ENCODE measurements at places on chromosomes 1 and 21. TPM values are rescaled to one million over a fixed set of nuclear protein-coding genes. Genes with fewer than 3 reads are reported as not detected.

The GNG12 gene
- total RNA-seq, result 174 TPM

The TCP10L gene
- not detected for total RNA-seq

The WNT4 gene
- total RNA-seq, result not detected

The ARHGAP29 gene
- total RNA-seq, result 13.6 TPM

The MAGI3 gene
- total RNA-seq, result 7.3 TPM

The KRTAP20-3 gene
- total RNA-seq, result not detected

The DNASE2B gene
- not detected for total RNA-seq

The CFAP45 gene
- total RNA-seq, result 2.2 TPM

The KRTAP12-2 gene
- not detected for total RNA-seq

The MROH9 gene
- not detected for total RNA-seq

The AMY1B gene
- not detected for total RNA-seq

The ARHGEF10L gene
- 3.3 TPM for total RNA-seq

The CELA2B gene
- total RNA-seq, result not detected

The DNAI4 gene
- total RNA-seq, result 6.6 TPM

The GPR3 gene
- 6.4 TPM for total RNA-seq

The ELAPOR1 gene
- total RNA-seq, result 0.29 TPM

The SEC16B gene
- 1.2 TPM for total RNA-seq

The ARHGEF19 gene
- 10.7 TPM for total RNA-seq

The KCNJ15 gene
- total RNA-seq, result 18.9 TPM

The PNRC2 gene
- total RNA-seq, result 111 TPM

The BARHL2 gene
- not detected for total RNA-seq

The MYOG gene
- total RNA-seq, result not detected

The TMEM269 gene
- total RNA-seq, result not detected

Data from RPMI7951 (cell line).